NB4 (cell line): ENCODE measurements at places on chromosomes 13 and 19.

- peak; percentile 28 for DNase-seq
Observed at GRCh38 chr13:42377640-42378382, 105.9 kb downstream of the AKAP11 start.

DNA sequence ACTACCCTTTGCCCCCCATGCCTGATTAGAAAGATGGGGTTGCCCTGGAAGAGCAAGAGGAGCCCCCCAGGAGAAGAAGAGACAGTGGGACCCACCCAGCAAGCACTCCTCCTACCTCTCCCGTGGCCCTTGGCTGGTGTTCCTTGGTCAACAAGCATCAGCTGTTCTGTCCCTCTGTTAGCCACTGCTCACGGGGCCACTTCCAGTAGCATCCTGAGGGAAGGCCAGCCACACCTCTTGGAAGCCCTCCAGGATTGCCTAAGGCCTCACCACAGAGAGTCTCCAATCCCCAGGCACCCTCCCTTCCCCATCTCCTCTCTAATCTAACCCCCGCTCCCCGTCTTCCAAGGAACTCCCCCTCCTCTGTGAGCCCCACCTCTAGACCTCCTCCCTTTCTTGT, 15.1 kb upstream of the DPP9 start:
- no peak for DNase-seq

DNA sequence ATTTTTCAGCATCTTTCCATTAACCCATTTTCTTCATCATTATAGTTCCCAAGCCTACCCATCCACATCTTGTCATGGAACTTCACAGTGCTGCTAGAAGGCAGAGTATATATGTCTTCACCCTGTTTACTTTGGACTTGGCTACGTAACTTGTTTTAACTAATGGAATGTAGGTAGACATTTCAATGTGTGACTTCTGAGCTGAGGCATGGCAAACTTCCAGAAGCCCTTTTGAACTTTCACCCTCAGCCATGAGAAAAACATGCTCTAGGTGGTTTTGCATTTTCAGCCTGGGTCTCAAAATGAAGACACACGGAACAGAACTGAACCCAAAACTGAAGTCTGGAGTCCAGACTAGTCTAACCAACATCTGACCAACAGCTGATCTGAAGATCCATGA, 3.2 kb downstream of the TEX30 start:
- DNase-seq, result no peak

- DNase-seq, result no peak
Observed at GRCh38 chr13:109940637-109941036, 154.3 kb upstream of the IRS2 start.

GRCh38 chr13:71629167-71629566, 237.8 kb downstream of the DACH1 start:
- DNase-seq, result no peak

- no peak for DNase-seq
Observed at GRCh38 chr19:7874897-7875273, 695 bp upstream of the PRR36 start.
